ENCODE measurements at places on chromosomes 13 and 19.
A peak's percentile ranks its signal among the peaks of the same experiment; 100 is the strongest.

GRCh38 chr19:53868091-53868891, 608 bp downstream of the MYADM start:
- DNase-seq, result peak; percentile 55

- DNase-seq, result no peak
These were observed 115.6 kb downstream of the SLC7A1 start for GRCh38 chr13:29479716-29480492.

DNA sequence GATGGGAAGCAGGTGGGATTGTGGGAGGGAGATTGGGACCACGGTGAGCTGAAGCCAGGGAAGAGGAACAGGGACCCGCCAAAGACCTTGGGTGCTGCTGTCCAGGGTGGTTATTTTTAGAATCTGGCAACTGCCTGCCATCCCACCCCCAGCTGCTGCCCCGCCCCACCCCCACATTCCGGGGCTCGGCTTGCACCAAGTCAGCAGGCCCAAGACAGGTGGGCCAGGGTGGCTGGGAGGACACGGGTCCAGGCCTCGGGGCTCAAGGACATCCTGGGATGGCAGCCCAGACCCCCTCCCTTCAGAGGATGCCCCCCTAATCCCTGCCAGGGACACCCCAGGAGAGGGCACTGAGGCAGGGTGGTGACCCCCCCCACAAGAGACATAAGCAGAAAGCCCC, 827 bp downstream of the CKM start:
- DNase-seq, result no peak

DNA sequence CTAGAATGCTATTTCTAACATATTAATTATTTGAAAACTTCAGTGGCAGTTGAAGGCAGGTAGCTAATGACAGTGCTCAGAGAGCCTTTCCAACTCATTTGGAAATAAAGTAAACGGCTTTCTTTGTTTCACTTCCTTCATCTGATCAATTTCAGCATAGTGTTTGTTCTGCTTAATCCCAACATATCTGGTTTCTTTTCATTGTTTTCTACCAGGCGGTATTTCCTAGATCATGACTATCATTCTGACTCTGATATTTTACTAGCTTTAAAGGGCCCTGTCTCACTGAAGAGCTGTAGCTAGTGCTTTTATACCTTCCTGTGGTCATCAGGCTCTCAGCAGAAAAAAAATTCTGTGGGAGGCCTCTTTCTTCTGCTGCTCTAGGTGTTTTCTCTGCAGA, 178.6 kb downstream of the RBM26 start:
- DNase-seq, result no peak

GRCh38 chr13:74218291-74218690, 84.1 kb upstream of the KLF12 start:
- no peak for DNase-seq

DNA sequence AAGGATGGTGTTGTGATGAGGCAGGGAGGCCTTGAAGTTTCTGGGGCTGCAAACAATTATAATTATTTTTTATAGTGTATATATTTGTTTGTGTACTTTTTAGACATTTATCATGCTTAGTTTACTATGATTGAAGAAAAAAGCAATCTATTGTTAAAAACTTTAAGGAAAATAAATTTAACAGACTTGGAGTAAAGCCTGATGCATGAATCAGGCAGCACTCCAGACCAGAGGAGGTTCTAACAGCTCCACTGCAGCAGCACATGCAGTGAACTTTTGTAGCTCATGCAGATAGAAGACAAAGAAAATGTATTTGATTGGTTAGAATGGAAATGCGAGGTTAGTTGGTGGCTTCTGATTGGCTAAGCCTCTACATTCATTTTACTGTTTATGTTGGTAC, 36.8 kb upstream of the PABPC3 start:
- DNase-seq, result no peak

GRCh38 chr19:56312342-56312741, 2.3 kb downstream of the ZSCAN5A start:
- no peak for DNase-seq

GRCh38 chr13:34591900-34592529, 350.1 kb upstream of the NBEA start:
- DNase-seq, result no peak

DNA sequence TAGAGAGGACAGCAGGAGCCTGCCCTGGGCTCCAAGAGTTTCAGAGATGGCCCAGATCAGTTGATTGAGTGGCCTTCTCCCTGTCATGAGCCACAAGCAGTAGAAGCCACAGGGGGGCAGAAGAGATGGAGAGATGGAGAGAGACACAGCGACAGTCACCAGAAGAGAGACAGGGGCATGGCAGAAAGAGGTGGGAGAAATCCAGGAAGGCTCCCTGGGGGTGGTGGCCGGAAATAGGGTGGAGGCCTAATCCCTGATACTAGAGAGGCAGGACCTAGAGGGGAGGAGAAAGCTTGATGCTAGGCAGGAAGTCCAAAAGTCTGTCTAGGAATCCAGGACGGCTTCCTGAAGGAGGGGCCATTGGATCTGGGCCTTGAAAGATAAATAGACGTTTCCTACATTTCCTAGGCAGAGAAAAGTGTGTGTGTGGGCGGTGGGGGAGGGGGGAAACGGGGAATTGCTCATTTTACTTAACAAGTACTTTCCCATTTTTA, 9.6 kb upstream of the TPM4 start:
- no peak for DNase-seq

DNA sequence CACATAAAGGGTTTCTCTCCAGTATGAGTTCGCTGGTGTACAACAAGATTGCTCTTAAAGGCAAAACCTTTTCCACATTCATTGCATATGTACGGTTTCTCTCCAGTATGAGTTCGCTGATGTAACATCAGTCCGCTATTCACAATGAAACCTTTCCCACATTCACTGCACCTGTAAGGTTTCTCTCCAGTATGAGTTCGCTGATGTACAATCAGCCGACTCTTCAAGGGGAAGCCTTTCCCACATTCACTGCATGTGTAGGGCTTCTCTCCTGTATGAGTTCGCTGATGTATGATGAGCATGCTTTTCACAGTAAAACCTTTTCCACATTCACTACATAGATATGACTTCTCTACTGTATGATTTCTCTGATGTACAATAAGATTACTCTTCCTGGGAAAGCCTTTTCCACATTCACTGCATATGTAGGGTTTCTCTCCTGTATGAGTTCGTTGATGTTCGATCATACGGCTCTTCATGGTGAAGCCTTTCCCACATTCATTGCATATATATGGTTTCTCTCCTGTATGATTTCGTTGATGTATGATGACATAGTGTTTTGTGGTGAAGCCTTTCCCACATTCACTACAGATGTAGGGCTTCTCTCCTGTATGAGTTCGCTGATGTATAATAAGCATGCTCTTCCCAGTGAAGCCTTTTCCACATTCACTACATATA, 6.0 kb upstream of the ZNF614 start:
- DNase-seq, result no peak

- DNase-seq, result no peak
These were observed 32.2 kb downstream of the SLAIN1 start for GRCh38 chr13:77729502-77730221.

GRCh38 chr13:65314008-65314407, 1916.1 kb downstream of the PCDH9 start:
- DNase-seq, result no peak

GRCh38 chr13:108681986-108682575, 52.7 kb downstream of the MYO16 start:
- DNase-seq, result no peak

- DNase-seq, result peak; percentile 63
These were observed 468 bp downstream of the STX10 start for GRCh38 chr19:13149628-13150186.

DNA sequence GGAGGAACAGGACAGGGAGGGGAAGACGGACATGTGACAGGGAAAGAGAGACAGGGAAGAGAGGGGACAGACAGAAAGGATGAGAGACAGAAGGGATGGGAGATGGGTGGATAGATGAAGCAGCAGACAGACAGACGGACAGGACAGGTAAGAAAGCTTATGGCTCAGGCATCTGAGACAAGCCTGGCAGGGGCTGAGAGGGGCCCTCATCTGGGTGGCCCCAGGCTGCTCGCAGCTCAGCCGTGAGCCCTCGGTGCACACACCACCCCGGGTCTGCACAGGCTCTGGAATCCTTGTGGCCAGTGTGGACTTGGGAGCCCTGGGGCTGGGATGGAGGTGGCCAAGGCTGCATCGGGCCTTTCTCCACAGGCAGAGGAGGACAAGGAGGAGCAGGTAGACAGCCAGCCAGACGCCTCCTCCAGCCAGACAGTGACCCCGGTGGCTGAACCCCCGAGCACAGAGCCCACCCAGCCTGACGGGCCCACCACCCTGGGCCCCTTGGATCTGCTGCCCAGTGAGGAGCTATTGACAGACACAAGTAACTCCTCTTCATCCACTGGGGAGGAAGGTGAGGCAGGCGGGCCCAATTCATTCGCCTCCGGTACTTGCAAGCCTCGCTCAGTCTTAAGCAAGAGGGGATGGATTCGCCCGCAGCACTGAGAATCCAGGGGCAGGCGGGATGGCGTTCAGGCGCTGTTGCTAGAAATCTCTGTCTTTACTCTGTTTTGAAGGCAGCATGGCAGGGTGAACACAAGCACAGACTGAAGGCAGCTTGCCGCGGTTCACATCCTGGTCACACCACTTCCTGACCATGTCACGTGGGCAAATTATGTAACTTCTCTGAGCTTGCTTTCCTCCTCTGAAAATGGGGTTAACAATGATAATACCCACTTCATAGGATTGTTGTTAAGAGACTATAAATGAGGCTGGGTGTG, 14.0 kb downstream of the GRAMD1A start:
- no peak for DNase-seq

- no peak for DNase-seq
These were observed 155.2 kb downstream of the B3GLCT start for GRCh38 chr13:31355001-31355400.

DNA sequence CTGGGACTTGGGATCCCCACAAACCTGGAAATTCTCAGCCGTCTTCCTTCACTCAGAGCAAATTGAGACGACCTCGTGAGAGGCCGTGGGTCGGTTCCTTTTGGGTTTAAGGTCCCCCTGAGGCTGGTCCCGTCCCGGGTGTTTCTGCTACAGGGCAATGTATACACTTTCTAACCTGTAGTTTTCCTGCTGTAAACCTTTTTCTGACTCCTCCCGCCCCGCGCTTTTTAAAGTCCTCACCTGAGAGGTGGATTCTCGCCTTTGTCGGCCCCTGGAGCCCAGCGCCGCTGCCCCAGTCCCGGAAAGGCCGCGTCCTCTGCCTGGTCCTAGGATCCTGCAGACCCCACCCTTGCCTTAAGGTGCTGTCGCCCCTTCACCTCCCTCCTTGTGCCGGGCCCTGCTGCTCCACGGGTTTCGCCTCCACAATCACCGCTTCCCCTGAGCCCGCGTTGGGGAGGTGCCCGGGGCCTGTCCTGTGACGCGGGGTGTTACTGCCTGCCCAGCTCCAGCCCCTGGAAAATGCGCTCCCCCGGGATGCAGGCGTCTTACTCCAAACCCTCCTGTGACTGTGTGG, 391 bp downstream of the ZNF761 start:
- peak; percentile 48 for DNase-seq

DNA sequence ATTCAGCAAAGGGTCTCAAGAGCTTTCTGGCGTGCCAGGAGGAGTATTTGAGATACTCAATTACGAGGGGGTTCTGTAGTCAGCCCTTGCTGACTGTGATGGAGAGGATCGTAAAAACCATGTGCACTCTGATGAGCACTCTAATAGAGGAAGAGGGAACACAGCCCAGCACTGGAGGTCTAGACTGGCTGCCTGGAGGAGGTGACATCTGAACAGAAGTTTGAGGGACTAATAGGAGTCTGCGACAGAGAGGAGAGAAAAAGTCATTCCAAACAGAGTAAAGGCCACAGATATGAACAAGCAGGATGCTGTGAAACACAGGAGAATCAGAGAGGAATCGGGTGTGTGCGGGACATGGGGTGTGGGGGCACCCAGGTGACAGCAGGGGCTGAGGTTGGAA, 79.4 kb downstream of the DPF1 start:
- DNase-seq, result no peak

DNA sequence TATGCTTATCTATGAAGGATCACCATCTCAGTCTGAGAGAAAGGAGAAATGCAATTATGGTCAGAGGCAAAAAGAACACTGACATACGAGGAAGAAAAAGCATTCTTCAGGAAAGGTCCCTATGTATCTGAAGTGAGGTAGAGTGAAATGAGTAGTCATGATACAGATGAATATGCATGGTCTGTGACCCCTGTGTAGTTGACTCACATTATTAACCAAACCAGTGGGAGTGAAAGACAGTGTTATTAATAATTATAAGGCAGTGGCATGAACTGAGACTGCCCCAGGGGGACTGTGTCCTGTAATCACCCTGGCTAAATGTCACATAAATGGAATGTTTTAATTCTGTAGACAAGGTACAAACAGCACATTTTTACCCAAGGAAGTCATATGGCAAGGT, 1320.2 kb upstream of the PCDH9 start:
- no peak for DNase-seq

DNA sequence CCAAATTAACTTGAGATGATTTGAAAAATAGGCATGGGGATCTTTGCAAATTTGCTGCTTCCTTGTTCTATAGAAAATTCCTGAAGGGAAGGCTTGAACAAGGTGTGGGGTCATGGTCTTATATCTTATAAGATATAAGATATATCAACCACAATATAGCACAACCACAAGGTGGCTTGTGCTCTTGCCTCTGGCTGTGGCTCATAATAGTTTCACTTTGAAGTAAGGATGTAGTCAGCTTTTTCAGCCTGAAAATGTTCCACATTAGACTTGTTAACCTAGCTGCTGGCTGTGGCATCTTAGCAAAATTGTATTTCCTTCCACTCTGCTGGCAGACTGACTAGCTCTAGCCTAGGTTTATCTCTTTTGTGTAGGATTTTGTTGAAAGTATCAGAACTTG, 169.7 kb downstream of the KLF5 start:
- no peak for DNase-seq

- no peak for DNase-seq
These were observed 1094.3 kb downstream of the EFNB2 start for GRCh38 chr13:105441051-105441750.

- DNase-seq, result no peak
These were observed 8.6 kb downstream of the ZNF444 start for GRCh38 chr19:56149656-56150038.

DNA sequence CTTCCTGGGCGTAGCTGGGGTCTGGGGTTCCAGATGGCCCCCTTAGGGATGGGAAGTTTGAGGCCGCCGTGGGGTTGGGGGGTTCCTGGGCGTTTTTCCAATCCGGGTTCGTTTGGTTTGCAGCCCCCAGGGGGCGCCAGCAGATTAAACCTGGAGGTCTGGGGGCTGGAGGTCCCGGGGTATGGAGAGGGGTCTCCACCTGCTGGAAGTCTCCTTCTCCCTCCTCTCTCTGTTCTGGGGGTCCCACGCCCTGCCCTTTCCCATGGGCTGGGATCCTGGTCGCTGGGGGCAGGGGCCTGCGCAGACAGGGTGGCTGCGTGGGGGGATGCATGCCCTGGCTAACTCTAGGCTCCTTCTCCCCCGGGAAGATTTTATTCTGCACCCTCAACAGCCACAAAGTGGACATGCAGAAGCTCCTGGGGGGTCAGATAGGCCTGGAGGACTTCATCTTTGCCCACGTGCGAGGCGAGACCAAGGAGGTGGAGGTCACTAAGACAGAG, 899 bp downstream of the GIPC3 start:
- peak; percentile 64 for DNase-seq
